H4 (cell line): ENCODE measurements at places on chromosomes 5 and 9. TPM values are rescaled to one million over a fixed set of nuclear protein-coding genes. Genes with fewer than 3 reads are reported as not detected.
A peak's percentile ranks its signal among the peaks of the same experiment; 100 is the strongest.

- no peak for DNase-seq
Observed at GRCh38 chr5:34660444-34660843, 4.3 kb downstream of the RAI14 start.

DNA sequence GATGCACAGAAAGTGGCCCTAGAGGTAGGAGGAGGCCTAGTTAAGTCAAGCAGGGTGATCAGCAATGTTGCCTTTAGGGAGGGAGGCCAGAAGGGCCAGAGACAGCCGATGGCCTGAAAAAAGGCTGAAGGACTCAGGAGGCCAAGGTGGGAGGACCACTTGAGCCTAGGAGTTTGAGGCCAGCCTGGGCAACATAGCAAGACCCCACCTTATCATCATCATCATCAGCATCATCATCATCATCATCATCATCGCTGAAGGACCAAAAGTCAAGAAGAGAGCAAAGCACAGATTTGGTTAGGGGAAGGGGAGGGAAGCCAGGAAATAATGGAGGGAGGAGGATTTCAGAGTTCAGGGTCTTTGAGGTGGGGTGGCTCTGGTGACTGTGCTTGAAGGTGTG, 74.3 kb downstream of the RALGPS1 start:
- DNase-seq = no peak

DNA sequence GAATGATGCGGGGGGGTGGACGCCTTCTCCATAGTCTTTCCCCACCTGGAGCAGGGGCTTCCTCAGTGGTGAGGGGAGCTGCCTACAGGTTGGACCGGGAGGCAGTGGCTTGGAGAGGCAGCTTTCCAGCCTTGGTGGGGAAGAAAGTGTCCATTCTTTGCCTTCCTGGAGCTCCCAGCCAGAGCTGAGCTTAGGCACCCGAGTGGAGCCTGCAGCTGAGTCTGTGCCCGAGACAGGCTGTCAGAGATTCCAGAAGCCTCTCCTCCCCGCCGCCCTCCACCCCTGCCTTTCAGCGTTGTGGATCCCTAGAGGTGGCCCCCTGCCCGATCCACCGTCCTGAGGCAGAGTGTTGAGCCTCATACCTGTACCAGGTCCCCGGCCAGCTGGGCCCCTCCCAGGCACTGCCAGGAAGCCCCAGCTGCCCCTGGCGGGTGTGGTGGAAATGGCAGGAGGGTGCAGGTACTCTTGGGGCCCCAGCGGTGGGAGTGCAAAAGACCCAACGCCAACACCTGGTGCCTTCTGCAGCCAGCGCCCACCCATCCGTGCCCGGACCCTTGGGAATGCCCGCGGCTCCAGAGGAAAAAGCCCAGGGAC, 112.0 kb downstream of the RXRA start:
- no peak for DNase-seq

DNA sequence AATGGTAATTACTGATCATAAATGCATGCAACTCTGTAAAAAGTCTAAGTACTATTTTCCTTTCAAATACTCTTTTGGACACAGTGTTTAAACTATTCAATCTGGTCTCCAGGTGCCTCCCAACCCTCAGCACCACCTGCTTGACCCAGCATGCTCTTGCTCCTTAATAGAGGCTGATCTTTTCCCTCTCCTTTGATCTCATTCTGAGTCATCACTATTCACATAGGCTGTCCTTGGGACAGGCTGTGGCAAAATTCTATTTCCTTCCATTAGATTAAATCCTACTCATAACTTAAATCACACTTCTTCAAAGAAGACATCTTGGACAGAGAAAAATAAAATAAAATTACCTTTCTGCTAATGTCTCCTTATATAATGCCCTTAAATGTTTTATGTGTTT, 199.4 kb upstream of the ST8SIA4 start:
- no peak for DNase-seq

- no peak for DNase-seq
Observed at GRCh38 chr9:10387282-10387681, 225.5 kb downstream of the PTPRD start.

- DNase-seq = no peak
Observed at GRCh38 chr5:138965626-138966025, 90.5 kb upstream of the LRRTM2 start.

DNA sequence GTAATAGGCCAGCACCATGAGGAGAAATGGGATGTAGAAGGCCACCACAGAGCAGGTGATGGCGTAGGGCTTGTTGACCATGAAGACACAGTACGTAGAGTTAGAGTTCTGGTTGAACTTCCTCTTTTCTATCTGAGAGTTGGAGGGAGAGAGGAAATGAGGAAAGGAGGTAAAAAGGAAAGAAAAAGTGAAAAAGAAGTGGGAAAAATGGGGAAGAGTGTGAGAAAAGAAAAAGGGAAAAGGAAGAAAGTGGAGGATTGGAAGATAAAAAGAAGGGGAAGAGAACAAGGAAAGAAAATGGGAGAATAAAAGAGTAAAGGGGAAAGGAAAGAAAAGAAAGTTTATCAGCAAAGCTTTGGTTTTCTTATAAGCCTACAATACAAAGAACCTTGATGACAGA, 126.1 kb downstream of the FBXO38 start:
- no peak for DNase-seq

DNA sequence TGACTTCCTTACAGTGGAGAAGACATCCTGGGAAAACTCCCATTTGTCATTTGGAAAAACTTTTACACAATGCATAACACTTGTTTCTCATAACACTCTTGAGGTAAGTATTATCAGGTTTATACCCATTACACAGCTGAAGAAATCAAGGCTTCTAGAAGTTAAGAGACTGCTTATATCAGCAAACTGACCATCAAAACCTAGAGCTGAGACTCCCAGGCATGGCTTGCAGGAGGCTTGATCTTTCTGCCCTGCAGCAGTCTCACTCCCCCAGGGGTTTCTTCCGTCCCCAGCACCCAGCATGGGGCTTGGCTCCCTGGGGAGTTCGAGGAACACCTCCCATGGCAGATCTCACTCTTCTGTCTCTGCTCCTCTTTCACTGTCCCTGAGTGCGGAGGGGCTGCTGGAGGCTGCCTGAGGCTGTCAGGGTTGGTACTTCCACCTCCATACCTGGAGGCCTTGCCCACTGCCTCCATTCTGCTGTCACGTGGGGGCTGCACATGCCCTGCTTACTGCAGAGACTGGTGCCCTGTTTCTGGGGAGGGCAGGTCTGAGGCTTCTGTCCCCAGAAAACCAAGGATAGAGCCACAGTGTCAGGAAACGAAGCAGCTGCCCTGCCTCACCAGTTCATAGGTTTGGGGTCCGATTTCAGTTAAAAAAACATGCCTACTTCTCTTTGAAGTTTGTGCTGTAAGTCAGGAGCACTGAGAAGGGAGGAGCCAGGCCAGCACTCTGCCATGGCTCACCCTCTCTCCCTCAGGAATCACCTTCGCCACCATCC, 202.5 kb downstream of the PAX5 start:
- no peak for DNase-seq

- DNase-seq = peak; percentile 7
Observed at GRCh38 chr9:91589101-91589553, 165.5 kb upstream of the NFIL3 start.

GRCh38 chr5:154482528-154483449, 4.8 kb upstream of the HAND1 start:
- no peak for DNase-seq

GRCh38 chr5:35954175-35954574, 15.8 kb upstream of the CAPSL start:
- no peak for DNase-seq

- DNase-seq = no peak
Observed at GRCh38 chr9:22040760-22041159, 31.7 kb upstream of the CDKN2B start.

DNA sequence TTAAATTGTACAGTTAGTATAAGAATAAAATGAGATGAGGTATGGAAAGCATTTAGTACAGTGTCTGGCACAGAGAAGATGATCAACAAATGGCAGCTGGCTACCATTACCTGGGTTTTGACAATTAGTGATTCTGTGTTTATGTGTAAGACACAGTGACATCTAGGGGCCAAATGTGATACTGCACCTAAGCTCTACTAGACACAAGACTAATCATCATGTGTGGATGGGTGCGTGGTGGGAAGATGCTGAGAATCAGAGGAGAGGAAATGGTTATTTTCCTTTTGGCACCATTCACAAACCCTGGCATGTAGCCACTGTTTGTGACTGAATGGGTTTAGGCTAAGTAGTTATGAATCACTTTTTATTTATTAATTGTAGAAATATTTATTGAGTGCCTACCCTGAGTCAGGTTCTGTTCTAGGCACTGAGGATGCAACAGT, 109.8 kb upstream of the TBC1D2 start:
- DNase-seq = no peak

DNA sequence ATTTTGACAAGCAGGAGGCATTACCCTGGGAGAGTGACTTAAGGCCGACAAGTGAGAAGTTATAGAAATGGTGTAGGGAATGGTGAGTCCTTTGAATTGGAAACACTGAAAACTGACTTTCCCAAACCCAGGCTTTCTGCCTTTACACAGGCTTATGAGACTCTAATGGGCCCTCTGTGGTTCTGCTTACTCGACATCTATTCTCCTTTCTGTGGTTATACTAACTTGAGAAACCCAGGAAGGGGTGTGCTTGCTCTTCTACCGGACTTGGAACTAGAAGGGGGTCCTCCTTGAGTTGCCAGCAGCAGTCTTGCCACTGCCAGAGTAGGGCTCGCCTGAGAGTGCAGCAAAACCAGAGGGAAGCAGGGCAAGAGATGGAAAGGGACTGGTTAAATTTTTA, 63.3 kb downstream of the FYB1 start:
- no peak for DNase-seq

DNA sequence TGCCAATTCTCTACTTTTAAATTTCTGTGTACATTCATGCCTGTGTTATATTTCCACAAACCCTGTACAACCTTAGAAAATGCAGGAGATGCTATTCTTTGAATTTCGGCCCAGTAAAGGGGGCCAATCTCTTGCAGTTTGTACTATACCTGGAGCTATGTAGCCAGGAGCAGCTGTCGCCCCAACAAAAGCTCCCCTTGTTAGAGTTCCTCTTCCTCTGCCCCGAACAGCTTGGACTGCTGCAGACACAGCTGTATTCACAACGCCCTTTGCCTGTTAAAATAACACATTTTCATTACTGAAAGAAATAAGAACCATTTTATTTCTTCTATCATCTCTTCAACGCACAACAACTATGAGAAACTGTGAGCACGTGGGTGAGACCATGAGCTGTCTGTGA, 99.2 kb downstream of the GPR21 start:
- no peak for DNase-seq

DNA sequence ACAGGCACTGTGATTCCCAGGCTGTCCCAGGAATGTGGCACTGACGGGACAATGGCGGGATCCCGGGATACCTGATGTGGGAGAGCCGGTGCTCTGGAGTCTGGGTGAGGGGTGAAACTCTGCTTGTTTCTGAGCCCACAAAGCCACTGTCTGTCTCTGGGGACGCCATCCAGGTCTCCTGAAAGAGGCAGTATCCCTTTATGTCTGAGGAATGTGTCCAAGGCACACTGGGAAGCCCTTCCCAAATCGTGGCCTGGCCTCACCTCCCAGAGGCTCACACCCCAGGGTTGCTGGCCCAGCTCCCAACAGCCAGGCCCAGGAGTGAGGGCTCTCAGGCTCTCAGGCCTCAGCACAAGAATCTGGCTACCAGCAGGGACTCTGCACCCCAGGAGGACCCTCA, 27.1 kb downstream of the ORM2 start:
- DNase-seq = no peak

GRCh38 chr9:124813041-124813440, 36.1 kb downstream of the OLFML2A start:
- no peak for DNase-seq

GRCh38 chr5:67021031-67021430, 175.6 kb downstream of the CD180 start:
- no peak for DNase-seq

DNA sequence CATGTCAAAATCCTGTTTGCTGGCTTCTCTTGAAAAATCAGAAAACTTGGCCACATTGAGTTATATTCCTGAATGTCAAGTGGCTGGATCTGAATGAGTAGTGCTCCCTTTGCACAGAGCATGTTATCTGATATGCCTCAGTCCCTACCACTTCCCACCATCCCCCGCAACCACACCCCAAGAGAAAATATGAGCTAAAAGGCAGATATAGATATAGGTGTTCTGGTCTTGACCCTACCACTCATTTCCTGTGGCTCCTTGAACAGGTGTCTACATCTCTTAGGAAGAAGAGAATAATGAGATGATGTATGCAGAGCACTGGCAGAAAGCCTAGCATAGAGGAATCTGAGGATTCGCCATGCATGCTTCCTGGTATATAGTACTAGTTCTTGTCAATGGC, 6.6 kb upstream of the CYSTM1 start:
- DNase-seq = no peak

GRCh38 chr5:139884144-139884543, 88.5 kb downstream of the PSD2 start:
- no peak for DNase-seq

DNA sequence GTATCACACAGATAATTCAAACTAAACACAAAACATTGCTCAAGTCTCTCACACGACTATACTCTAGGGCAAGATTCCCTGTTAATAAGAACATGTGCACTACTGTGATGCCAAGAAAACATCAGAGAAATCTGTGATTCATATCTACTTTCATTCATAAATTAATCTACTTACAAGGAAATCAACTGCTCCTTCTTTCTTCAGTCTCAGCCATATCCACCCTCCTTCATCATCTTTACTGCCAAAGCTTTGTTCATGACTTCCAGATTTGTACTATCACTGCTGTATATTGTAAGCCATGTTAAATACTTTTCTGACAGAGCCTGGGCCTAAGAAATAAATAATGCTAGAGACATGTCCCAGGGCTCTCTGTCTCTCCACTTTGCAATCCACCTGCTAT, 35.1 kb downstream of the CTNNAL1 start:
- DNase-seq = no peak

GRCh38 chr5:61186634-61187033, 24.4 kb upstream of the SMIM15 start:
- DNase-seq = no peak

DNA sequence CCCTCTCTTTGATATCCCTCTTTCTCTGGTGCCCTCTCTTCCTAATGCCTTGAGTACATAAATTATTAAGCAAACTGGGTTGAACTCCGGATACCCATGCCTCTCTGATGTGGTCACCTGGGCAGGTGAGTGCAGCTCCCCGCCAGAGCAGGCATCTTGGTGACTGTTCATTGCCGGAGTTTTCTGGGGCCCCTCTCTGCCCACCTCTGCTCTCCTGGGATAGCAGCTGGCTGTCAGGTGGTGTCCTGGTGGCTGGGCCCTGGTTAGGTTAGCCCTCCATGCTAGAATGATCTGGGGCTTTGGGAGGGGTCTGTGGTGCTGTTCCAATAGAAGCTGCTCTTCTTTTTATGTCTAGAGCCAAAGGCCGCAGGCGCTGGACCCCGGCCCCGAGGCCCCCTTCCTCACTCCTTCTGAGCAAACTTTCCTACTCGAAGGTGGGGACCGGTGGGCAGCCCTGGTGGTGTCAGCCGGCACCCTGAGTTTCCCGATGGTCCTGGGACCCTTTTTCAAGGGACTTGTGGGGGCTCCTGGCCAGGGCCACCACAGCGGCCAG, 4.9 kb upstream of the SCGB3A1 start:
- DNase-seq = no peak

The IL7R gene
- total RNA-seq = 9.0 and 10.6 TPM in 2 replicates

The C5orf52 gene
- not detected in 2 replicates for total RNA-seq

The COL5A1 gene
- total RNA-seq = 26.8 and 32.1 TPM in 2 replicates

The PCDHGB6 gene
- total RNA-seq = 0.02 and 0.33 TPM in 2 replicates

The SLCO6A1 gene
- not detected in 2 replicates for total RNA-seq

The PIP5KL1 gene
- 0.95 and 2.6 TPM in 2 replicates for total RNA-seq

The SREK1 gene
- total RNA-seq = 21.2 and 27.8 TPM in 2 replicates

The GLRA1 gene
- total RNA-seq = not detected in 2 replicates

The PCDHB11 gene
- 4.5 and 5.6 TPM in 2 replicates for total RNA-seq

The GPR151 gene
- not detected in 2 replicates for total RNA-seq
